ENCODE measurements at places on chromosomes 3 and 15.

GRCh38 chr3:115930922-115931321 lies 307.6 kb downstream of the GAP43 start:
- no peaks in the 10 kb centered on the region for H3K4me1 ChIP-seq
- no peaks in the 10 kb centered on the region for H3K36me3 ChIP-seq
- no peak overlapping the region for H3K27ac ChIP-seq
- H3K4me3 ChIP-seq, result no peak overlapping the region
- H3K27me3 ChIP-seq, result no peaks in the 10 kb centered on the region
- DNase-seq, result no peak

- H3K27me3 ChIP-seq, result no peaks in the 10 kb centered on the region
Measured at GRCh38 chr3:72475258-72476138, 372.7 kb downstream of the SHQ1 start.

DNA sequence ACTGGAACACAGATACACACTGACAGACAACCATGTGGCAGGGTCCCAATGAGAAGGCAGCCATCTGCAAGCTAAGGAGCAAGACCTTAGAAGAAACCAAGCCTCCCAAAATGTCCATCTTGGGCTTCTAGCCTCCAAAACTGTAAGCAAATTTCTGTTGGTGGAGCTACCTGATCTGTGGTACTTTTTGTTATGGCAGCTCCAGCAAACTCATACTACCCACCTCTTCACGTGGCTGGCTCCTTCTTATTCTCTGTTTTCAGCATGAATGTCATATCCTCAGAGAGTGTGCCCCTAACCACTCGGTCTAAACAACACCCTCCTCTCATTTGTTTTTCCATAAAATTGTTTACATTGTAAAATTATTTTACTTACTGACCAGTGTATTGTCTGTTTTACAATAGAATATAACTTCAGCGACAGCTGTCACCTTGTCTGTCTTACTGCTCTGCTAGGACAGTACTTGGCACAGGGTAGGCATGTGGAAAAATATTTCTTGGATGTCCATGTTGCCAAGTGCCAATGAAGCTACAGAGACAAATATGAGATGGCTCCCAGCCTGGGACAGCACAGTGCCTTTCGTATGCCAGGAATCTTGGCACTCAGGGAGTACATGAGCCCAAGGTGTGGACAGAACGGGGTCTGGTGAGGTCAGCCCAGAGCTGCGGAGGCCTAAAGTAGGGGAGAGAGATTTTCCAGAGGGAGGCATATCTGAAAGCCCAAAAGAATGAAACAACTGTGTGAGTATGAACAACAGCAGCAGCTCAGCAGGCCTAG lies 17.4 kb upstream of the SLC25A36 start:
- no peak overlapping the region for H3K4me3 ChIP-seq
- H3K27me3 ChIP-seq, result no peaks in the 10 kb centered on the region
- H3K27ac ChIP-seq, result no peak overlapping the region
- H3K4me1 ChIP-seq, result no peaks in the 10 kb centered on the region
- DNase-seq, result no peak

DNA sequence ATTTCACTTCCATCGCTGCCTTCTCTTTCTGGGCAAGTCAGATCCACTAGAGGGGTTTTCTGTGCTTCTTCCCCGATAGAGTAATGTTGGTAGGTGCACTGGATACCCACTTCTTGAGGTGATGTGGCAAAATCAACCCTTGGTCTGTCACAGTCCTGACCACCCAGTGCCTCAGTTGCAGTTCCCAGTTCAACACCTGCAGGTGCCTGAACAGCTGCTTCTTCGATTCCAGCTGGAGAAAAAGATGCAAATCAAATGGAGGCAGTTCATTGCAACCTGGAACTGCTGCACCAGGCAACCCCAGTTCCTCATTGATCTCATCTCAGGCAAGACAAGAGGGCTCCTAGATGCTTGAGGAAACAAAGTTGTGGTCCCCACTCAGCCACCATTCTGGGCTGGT lies 186.6 kb downstream of the UBE2E2 start:
- no peaks in the 10 kb centered on the region for H3K4me1 ChIP-seq
- H3K27me3 ChIP-seq, result no peaks in the 10 kb centered on the region
- no peak overlapping the region for H3K4me3 ChIP-seq
- H3K27ac ChIP-seq, result no peak overlapping the region

GRCh38 chr15:89364341-89364740 lies 29.7 kb upstream of the POLG start:
- peaks cover 17% of the 10 kb centered on the region for H3K4me1 ChIP-seq
- H3K27me3 ChIP-seq, result peaks cover 100% of the 10 kb centered on the region
- H3K36me3 ChIP-seq, result no peaks in the 10 kb centered on the region
- no peak overlapping the region for H3K27ac ChIP-seq

GRCh38 chr3:43034911-43035310 lies 55.8 kb downstream of the GASK1A start:
- H3K27me3 ChIP-seq, result no peaks in the 10 kb centered on the region
- H3K27ac ChIP-seq, result no peak overlapping the region
- no peaks in the 10 kb centered on the region for H3K4me1 ChIP-seq
- no peaks in the 10 kb centered on the region for H3K36me3 ChIP-seq
- H3K4me3 ChIP-seq, result no peak overlapping the region

- peaks cover 7% of the 10 kb centered on the region for H3K4me1 ChIP-seq
- H3K27ac ChIP-seq, result no peak overlapping the region
- H3K27me3 ChIP-seq, result no peaks in the 10 kb centered on the region
Measured at GRCh38 chr3:39275963-39276593, 3.8 kb downstream of the CX3CR1 start.

- H3K36me3 ChIP-seq, result peaks cover 31% of the 10 kb centered on the region
- H3K4me1 ChIP-seq, result no peaks in the 10 kb centered on the region
- DNase-seq, result no peak
Measured at GRCh38 chr15:76274226-76274625, 37.0 kb downstream of the ETFA start.

DNA sequence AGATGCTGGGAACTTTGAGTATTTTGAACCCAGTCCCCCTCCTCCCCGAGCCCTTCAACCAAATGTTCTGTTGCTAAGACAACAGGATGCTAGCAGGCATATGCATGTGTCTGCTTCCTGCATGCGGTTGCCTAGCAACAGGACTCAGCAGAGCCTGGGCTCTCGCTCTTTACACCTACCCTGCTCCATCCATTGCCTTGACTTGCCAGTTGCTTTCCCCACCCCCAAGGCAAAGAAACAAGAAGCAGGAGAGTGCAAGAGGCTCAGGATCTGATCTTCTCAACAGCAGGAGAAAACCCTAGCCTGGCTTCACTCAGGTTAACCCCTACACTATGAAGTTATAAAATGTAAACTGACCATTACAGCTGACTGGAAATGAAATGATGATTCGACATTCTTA lies 393.0 kb downstream of the IGSF11 start:
- no peak overlapping the region for H3K4me3 ChIP-seq
- H3K27ac ChIP-seq, result no peak overlapping the region
- DNase-seq, result no peak
- H3K4me1 ChIP-seq, result no peaks in the 10 kb centered on the region
- H3K27me3 ChIP-seq, result no peaks in the 10 kb centered on the region

GRCh38 chr3:129352045-129352444 lies 73.4 kb downstream of the HMCES start:
- DNase-seq, result no peak
- H3K36me3 ChIP-seq, result no peaks in the 10 kb centered on the region
- H3K27me3 ChIP-seq, result no peaks in the 10 kb centered on the region
- H3K4me3 ChIP-seq, result no peak overlapping the region

- no peak for DNase-seq
- H3K4me3 ChIP-seq, result no peak overlapping the region
- H3K4me1 ChIP-seq, result peaks cover 45% of the 10 kb centered on the region
- H3K27ac ChIP-seq, result no peak overlapping the region
Measured at GRCh38 chr3:24294150-24294549, 200.5 kb downstream of the THRB start.

DNA sequence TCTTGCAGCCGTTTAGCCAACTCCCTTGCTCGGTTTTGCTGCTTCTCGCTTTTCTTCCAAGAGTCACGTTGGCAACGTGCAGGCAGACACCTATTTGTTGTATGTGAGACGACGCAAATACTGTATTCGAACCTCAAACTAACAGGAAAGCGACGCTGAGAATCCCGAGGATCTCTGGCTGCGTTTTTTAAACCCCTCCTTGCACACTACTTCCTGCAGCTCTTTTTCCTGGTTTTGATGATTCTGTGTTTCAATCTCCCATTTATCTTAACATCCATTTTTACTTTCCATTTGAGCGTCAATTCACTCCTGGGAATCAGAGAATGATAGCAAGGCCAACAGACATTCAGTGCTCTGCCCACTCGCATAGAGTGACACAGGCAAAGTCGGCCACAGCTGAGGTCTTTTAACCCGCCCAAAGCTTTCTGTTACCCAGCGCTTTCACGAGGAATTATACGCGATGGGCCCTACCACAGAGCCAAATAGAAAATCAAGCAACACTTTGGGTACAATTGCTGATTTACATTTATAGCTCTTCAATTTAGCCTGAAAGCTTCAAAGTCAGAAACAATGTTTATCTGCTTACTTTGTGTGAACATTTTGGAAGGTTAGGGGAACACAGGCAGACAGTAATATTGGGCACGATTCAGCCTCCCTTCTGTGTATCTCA lies 1.6 kb upstream of the ANXA2 start:
- H3K27ac ChIP-seq, result peak overlapping the region; percentile 98
- no peaks in the 10 kb centered on the region for H3K27me3 ChIP-seq
- no peaks in the 10 kb centered on the region for H3K36me3 ChIP-seq

- H3K36me3 ChIP-seq, result peaks cover 39% of the 10 kb centered on the region
- H3K4me1 ChIP-seq, result peaks cover 94% of the 10 kb centered on the region
- H3K27ac ChIP-seq, result peak overlapping the region; percentile 95
- peak; percentile 58 for DNase-seq
- H3K27me3 ChIP-seq, result no peaks in the 10 kb centered on the region
- no peak overlapping the region for H3K4me3 ChIP-seq
Measured at GRCh38 chr3:66398228-66399025, 102.4 kb downstream of the LRIG1 start.

DNA sequence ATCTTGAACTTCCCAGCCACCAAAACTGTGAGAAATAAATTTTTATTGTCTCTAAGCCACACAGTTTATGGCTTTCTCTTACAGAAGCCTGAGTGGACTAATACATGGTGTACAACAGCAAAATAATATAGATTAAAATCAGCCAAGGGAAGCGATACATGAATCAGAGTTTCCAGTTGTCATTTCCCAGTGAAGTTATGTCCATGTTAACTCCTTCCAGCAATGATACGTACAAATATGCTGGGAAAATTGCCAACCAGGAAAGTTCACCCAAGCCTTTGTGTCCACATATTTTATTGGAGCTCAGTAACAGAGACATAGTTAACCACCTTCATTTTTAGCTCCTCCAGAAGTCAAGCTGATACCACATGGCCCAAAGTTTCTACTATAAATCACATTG lies 280.9 kb upstream of the KCNMB2 start:
- no peaks in the 10 kb centered on the region for H3K4me1 ChIP-seq
- DNase-seq, result no peak
- no peak overlapping the region for H3K27ac ChIP-seq
- H3K4me3 ChIP-seq, result no peak overlapping the region
- H3K36me3 ChIP-seq, result no peaks in the 10 kb centered on the region

DNA sequence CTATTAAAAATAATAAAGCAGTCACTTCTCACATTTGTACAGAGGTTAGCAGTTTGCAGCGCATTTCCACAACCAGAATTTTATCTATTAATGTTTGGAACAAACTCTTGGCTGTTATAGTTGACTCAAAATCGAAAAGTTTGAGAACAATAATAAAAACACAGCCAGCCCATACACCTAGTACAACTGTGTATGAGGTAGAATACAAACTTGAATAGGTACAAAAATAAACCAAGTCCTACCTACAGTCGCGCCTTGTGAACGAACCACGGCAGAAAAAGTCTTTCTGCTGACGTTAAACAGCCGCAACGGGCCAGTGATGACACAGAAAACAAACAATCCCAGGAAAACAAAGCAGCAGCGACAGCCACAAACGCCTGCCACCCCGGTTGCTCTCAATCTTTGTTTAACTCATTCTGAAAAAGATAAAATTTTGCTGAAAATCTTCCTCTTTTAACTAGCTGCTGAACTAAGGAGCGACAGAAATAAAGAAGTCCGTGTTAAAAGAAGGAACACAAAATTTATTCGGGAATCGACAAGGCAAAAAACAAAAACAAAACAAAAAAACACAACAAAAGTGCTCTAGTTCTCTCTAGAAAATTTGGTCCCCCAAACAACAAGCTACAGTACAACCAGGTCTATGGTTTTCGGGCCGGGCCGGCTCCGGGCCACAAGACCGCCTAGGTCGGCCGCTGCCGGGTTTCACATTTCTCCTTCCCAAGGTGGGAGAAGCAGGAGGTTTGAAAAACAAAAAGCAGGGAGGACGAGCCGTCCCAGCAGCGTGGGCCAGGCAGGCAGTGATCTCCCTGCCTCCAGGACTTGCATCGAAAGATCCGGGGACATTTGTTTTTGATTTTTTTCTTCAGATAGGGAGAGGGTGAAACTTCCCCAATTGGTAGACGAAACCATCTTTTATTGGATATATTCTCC lies 2.9 kb downstream of the FOXL2 start:
- H3K27me3 ChIP-seq, result peaks cover 100% of the 10 kb centered on the region
- no peaks in the 10 kb centered on the region for H3K36me3 ChIP-seq
- H3K4me3 ChIP-seq, result no peak overlapping the region

GRCh38 chr3:64140651-64141050 lies 84.6 kb downstream of the PRICKLE2 start:
- DNase-seq, result no peak
- peak overlapping the region; percentile 59 for H3K27ac ChIP-seq
- H3K27me3 ChIP-seq, result no peaks in the 10 kb centered on the region
- H3K4me1 ChIP-seq, result no peaks in the 10 kb centered on the region

DNA sequence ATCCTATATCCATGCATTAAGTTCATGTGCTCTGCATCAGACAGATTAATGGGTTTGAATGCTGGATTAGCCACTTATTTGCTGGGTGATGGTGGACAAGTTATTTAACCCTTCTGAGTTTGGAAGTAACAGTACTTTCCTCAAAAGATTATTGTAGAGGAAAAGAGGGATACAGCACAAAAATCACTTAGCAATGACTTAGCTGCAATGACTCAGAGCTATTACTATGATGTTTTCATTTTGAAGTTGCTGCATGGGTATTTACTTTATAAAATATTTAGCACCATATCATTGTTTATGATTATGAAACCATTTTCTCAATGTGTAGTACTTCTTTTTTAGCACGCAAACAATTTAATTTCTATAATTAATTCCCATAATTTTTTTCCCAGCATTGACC lies 248.4 kb downstream of the MYRIP start:
- no peak overlapping the region for H3K4me3 ChIP-seq
- no peak for DNase-seq
- no peak overlapping the region for H3K27ac ChIP-seq
- H3K27me3 ChIP-seq, result no peaks in the 10 kb centered on the region
- H3K4me1 ChIP-seq, result no peaks in the 10 kb centered on the region

DNA sequence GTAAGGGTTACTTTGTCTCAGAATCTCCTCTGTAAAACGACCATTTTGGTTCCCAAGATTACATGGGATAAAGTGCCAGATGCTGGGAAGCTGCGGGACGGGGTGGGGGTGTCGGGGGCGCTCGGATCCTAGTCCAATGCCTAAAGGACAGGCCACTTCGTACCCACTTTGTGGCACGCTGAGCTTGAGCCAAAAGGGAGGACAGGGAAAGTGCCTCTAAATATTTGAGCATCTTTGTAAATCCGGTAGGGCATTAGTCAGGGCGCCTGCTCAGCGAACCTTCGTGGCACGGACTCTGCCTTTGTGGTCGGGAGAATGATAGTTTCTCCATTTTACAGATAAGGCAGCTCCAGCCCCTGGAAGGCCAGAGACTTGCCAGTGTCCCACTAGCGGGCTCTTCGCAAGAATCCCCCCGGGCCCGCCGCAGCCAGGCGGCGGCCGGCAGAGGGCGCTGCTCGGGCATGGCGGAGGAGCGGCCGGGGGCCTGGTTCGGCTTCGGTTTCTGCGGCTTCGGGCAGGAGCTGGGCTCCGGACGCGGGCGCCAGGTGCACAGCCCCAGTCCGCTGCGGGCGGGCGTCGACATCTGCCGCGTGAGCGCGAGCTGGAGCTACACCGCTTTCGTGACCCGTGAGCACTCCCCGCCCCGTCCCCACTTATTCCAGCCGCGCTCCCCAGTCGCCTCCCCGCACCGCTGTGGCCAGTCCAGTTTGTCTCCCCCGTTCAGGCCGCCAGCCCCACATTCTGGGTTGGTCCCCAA lies 1.8 kb downstream of the RCCD1 start:
- peaks cover 8% of the 10 kb centered on the region for H3K36me3 ChIP-seq
- peak overlapping the region; percentile 77 for H3K4me3 ChIP-seq
- peak overlapping the region; percentile 81 for H3K27ac ChIP-seq

Data from sigmoid colon (tissue), 7 donors.